ENCODE measurements at places on chromosomes 12 and 14. TPM values are rescaled to one million over a fixed set of nuclear protein-coding genes. Genes with fewer than 3 reads are reported as not detected.

GRCh38 chr12:91361864-91362263 lies 179.2 kb upstream of the DCN start:
- DNase-seq, result peak; percentile 63

- DNase-seq, result no peak
These were observed 721.5 kb downstream of the SLC16A7 start for GRCh38 chr12:60317361-60317760.

- no peak for DNase-seq
These were observed 267.6 kb upstream of the OR4E1 start for GRCh38 chr14:21940887-21941856.

GRCh38 chr12:72521326-72521725 lies 249.2 kb downstream of the TRHDE start:
- no peak for DNase-seq

DNA sequence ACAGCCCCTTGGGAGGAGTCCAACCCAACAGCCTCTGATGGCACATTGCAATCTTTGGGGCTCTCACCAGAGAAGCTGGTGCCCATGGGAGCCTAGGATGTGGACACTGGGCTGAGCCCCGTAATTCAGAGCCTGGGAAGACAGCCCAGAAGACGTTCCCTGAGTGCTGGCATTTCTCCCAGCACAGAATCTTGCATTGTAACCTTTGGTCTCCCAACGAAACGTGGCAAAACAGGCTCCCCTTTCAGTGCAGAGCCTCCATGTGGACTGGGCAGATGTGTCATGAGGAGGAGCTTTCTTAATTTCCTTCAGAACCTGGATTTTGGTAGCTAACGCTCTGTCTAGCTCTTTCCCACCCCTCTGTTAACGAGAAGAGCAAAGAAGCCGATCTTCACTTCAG lies 26.3 kb downstream of the BATF start:
- no peak for DNase-seq

- DNase-seq, result no peak
These were observed 121.3 kb downstream of the SLC25A21 start for GRCh38 chr14:37051153-37051552.

DNA sequence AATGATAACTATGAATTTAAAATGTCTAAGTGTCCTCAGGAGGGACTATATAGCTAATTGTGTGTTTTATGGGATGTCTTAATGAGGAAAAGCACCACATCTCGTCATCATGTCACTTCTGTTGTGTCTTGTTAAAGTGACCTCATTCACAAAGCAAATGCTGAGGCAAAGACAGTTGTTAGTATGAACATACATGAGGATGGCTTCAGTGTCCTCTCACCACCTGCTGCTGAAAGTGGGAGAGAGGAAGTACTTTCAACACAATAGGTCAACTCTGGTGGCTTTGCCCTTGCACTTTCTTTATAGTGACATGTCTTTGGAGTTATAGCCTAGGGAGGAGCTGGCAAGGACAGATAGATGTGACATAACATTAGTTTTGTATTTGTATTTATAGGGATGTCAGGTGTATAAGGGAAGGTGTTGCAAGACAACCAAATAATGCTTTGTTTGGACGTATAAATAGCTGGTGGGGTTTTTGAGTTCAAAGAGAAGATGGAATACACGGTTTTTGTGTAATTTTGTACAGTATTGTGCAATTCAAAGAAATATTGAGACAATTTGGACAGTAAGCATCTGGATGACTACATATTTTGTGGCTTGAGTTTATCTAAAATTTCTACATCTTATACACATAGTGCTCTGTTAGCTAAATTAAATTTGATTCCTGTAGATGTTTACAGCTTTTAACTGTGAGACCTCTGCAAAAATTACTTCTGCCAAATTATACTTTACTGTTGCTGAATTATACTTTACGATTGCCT lies 131.7 kb upstream of the ATP2B1 start:
- no peak for DNase-seq

DNA sequence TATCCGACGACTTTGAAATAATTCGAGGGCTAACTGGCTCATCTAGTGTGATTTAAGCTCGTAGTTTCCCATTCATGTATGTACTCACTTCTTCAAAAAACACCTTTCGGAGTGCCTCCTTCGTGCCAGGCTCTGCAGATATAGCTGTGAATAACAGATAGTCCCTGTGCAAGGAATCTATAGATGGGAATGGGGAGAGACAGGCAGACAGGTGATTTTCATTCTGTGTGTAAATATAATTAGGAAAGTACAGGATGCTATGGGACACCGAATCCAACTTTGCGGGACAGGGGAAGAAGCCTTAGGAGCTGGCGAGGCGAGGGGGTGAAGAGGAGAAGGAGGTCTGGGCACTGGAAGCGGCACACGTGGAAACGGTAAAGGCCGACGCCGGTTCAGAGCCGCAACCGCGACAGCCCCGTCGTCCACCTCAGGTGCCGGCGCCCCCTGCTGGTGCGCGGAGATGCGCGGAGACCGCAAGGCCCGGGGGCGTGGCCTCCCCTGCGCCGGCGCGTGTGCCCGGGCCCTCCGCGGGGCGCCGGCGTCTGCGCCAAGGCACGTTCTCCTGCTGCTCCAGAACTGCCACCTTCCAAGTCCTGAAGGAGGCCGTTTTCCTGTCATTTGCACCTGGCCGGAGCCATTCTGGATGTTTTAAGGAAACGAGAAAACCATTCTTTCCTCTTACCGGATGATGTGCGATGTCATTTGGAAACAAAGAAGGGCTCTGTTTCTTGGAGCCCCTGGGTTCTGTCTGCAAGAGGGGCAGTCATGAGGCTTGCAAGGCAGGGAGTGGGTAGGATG lies 18.0 kb upstream of the CACNA1C start:
- DNase-seq, result peak; percentile 83

DNA sequence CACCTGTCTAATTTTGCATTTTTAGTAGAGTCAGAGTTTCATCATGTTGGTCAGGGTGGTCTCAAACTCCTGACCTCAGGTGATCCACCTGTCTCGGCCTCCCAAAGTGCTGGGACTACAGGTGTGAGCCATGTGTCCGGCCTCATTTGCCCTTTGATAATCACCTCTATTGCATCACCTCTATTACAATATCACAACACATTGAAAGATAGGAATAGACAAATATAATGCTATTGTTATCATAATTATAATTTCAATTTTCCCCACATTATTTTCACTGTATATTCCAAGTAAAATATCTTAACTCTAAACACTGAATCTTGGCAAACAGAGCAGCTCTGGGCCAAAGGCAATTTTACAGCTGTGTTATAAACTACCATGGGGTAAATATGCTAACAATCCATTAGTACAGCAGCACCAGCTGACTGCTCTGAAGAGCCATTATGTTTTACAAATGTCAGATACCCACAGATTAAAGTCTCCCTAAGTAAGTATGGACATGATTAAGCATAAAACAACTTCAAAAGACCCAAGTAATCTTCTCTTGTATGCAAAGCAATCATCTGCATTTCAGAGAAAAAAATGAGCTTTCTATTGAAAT lies 173.2 kb downstream of the MED13L start:
- no peak for DNase-seq

GRCh38 chr14:85401384-85401783 lies 128.6 kb upstream of the FLRT2 start:
- DNase-seq, result no peak

- DNase-seq, result peak; percentile 18
These were observed 605.0 kb downstream of the FSCB start for GRCh38 chr14:43901911-43902673.

DNA sequence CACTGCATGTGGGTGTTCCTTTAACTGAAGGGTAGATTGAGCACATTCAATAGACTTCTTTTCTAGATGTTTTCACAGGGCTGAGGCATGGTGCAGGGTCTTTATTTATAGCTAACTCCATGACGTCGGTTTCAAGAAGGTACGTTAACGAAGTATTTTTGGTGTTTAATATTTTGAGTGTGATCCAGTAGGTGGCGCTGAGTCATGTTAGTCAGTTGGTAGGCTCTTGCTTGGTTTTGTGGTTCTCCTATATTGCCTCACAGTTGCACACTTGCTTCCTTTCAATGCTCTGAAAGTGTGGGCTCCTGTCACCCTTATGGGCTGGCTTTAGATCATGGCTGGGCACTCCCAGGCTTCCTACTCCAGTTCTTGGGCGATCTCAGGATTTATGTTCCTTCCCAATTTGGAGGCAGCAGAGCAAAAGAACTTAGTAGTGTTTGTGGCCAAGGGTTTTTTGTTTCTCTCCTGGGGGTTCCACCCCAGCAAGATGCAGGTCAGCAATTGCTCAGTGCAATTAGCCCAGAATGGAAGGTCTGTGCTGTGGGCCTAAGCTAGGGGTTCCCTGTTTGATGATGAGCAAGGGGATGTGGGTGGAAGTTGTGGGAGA lies 471.6 kb upstream of the FOXG1 start:
- no peak for DNase-seq

DNA sequence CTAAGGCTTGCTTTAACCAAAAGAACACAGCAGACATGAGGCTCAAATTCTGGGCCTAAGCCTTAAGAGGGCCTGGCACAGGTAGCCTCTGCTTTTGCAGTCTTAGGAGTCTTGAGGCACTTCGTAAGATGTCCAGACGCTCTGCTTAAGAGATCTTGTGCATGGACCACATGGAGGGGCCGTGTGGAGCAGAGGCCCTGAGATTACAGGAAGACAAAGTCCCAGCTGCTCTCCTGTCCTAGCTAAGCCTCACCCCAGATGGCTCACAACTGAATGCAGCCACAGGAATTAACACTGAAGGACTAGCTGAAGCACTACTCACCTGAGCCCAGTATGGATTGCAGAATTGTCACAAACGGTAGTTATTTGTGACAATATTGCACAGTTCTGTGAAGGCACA lies 446.0 kb downstream of the PDZRN4 start:
- no peak for DNase-seq

DNA sequence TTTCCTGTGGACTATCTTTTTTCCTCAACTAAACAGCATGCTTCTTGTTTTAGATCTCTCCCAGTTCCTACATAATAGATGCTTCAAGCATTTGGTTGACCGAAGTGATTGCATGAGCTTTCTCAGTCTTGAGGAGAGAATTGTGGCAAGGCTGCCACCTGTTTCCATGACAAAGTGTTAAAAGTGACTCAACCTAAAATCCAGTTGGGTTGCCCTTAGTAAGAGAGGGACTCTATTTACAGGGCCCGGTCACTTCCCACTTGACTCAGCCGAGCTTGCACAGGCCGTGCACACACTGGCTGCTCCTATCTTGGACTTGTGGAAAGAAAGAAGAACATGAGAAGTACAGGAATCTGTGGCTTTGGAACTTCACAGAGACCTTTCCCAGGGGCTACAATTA lies 2.1 kb upstream of the B4GALNT3 start:
- no peak for DNase-seq

DNA sequence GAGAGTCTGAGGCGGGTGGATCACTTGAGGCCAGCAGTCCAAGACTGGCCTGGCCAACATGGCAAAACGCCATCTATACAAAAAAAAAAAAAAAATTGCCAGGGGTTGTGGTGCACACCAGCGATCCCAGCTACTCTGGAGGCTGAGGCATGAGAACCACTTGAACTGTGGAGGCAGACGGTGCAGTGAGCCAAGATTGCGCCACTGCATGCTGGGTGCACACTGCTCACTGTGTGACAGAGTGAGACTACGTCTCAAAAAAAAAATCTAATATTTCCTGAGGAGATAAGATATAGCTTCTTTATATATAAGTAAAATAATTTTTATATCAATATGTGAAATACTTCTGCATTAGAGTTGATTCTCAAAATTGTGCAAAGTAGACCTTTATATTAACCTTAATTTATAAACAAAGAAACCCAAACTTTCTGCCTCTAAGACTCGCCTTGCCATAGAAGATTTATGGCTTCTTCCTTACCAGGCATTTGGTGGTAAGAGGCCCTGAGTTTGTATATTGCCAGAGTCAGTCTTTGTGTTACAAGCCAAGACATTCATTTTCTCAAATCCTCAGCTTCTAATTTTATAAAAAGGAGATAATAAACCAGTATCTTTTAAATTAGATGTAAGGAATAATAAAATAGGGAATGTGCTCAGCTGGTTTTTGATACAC lies 1226.7 kb downstream of the FLRT2 start:
- DNase-seq, result no peak

- DNase-seq, result peak; percentile 36
These were observed 4.8 kb upstream of the SERPINA9 start for GRCh38 chr14:94480809-94481208.

GRCh38 chr12:109842021-109842420 lies 8.8 kb upstream of the TRPV4 start:
- no peak for DNase-seq

DNA sequence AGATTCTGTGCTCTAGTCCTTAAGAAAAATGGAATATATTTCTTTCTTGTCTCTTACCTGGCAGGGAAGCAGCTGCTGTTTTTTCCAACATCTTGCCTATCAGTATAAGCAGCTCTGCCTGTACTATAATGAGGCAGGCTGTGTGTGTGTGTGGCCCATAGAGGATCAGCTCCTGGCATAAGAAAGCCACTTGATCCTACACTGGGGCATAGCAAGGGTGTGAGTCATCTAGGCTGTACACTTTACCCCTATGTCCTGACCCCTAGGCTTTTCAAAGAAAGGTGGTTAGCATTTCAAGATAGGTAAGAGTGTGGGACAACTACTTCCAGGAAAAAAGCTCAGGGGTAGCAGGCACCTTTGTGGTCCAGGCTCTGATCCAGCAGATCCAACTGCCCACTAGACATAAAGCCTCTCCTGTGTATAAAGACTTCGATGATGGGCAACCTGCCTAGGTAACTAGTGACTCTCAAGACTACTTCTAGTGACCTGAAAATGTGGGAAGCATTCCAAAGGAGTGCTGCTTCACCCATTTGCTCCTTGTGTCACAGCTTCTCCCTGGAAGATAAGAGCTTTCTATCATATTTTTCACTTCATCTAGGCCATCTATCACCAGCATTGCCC lies 4.9 kb upstream of the SENP1 start:
- DNase-seq, result no peak

GRCh38 chr12:2537868-2538541 lies 256.8 kb upstream of the FKBP4 start:
- no peak for DNase-seq

- DNase-seq, result no peak
These were observed 25.4 kb downstream of the DNAH10 start for GRCh38 chr12:123787466-123787865.

- DNase-seq, result no peak
These were observed 61.5 kb downstream of the SPATS2 start for GRCh38 chr12:49428793-49429192.

GRCh38 chr12:8527250-8528130 lies 13.2 kb downstream of the CLEC4E start:
- DNase-seq, result no peak

DNA sequence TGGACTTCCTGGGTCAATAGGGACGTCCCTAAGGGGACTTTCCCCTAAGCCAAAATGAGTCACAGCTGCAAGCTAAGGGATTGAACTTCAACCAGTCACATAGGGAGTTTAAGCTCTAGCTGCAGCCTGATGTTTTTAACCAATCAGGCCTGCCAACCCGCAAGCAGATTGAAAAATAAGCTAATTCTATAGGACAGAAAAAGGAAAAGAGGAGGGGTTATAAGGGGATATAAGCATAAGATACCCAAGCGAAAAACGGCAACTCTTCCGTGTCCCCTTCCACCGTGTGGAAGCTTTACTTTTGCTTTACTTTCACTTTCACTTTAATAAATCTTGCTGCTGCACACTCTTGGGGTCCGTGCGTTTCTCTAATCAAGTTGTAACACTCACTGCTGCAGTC lies 24.4 kb downstream of the ATP23 start:
- DNase-seq, result no peak

- DNase-seq, result no peak
These were observed 83.2 kb upstream of the TBX3 start for GRCh38 chr12:114767084-114767760.

Gene RASSF8
- 83.8 TPM for polyA plus RNA-seq

Gene PAX9
- polyA plus RNA-seq, result 0.33 TPM

Gene FSCB
- not detected for polyA plus RNA-seq

Gene TNFAIP2
- polyA plus RNA-seq, result 29.6 TPM

Gene LBHD2
- not detected for polyA plus RNA-seq

Data from left kidney (tissue), 8 donors.